ENCODE measurements at places on chromosomes 1 and 21.

DNA sequence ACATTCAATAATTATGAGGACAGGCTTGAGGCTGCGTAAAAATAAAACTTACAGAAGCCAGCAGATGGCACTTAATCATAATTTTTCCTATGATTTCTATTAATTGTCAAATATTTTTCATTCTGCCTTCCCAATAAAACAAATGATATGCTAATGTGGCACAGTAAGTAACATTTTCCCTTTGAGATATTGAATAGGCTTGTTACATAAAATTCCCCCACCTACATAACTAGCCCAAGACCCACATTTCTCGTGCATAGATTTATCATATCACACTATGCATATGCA is 55.4 kb upstream of the PTGFRN start:
- no peak for DNase-seq

GRCh38 chr21:43591571-43591970 is 67.7 kb downstream of the HSF2BP start:
- DNase-seq: no peak

GRCh38 chr1:61011561-61012263 is 70.6 kb upstream of the NFIA start:
- DNase-seq: no peak

DNA sequence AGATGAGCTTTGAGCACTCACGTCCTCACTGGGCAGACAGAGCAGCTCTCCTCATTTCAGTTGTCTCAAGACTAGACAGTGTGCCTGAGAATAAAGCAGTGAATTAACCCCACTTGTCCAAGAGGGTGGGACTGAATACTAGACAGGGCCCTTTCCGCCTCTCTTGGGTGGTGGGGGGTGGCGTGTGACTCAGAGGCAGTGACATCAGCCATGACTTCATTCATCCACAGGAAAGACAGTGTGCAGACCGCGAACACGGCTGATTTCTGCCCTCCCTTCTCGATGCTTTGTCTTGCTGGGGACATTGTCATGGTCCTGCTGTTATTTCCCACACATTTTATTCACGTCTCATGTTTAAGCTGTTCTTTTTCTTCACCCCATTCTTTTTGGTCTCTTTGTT is 64.9 kb downstream of the FGGY start:
- no peak for DNase-seq

GRCh38 chr1:172275478-172275877 is 145.0 kb upstream of the C1orf105 start:
- no peak for DNase-seq

- DNase-seq: no peak
Observed at GRCh38 chr1:94702442-94702815, 117.7 kb upstream of the SLC44A3 start.

GRCh38 chr21:33293811-33294216 is 27.6 kb downstream of the IL10RB start:
- DNase-seq: no peak

- no peak for DNase-seq
Observed at GRCh38 chr1:204541626-204542025, 25.4 kb downstream of the MDM4 start.

DNA sequence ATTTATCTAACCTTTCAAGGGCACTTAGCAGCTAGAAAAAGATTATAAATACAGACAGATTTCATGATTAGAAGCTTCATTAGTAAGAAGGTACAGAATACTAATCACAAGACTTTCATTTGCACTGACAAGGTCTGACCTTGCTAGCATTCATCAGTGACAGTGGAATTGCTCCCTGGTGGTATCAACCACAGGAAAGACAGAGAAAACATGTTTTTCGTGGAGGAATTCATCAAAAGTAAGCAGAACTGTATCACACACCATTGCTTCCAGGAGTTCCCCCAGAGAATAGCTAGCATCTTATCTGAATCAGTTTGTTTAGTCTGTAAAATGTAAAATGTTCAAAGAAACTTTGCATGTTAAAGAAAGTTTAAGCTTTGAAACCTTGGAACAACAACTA is 20.6 kb upstream of the CRB1 start:
- no peak for DNase-seq

- no peak for DNase-seq
Observed at GRCh38 chr1:164703960-164704411, 145.0 kb downstream of the PBX1 start.

- DNase-seq: no peak
Observed at GRCh38 chr1:200496937-200497336, 87.1 kb upstream of the ZNF281 start.

DNA sequence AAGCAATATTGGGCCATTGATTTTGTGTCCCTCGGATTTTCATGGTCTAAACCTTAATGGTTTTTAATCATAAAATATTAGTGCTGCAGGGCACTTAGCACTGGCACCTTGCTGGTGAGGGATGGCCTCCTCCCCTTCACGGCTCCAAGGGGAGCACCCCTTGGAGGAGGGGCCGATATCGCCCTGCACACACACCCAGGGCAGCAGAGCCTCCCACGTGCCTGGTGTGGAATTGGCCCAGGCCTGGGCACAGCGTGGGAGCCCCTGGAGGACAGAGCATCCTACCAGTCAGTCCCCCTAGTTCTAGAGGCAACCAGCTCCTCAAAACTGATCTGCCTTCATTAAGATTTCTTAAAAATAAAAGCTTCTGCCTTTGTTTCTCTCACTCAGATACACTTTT is 90.7 kb upstream of the CSF3R start:
- no peak for DNase-seq

DNA sequence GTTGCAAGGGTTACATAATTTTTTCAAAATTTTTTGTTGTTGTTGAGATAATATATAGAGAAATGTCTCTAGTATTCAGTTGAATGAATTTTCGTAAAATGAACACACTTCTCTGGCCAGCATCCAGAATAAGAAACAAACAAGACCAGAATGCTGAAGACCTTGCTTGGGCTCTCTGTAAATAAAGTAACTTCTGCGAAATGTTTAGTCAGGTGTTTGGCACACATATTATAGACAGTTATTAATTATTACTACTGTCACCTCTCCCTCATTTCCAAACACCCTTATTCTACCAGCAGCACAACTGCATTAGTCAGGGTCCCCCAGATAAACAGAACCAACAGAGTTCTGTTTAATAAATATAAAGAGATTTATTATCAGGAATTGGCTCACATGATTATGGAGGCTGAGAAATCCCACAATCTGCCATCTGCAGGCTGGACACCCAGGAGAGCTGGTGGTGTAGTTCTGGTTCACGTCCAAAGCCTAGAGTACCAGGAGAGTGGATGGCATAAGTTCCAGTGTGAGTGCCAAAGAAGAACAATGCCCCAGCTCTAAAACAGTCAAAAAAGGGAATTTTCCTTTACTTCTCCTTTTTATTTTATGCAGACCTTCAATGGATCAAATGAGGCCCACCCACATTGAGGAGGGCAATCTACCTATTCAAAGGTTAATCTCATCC is 44.1 kb upstream of the KCND3 start:
- no peak for DNase-seq

GRCh38 chr1:203408486-203409481 is 57.9 kb upstream of the FMOD start:
- no peak for DNase-seq

- no peak for DNase-seq
Observed at GRCh38 chr21:27112186-27112585, 145.3 kb upstream of the ADAMTS5 start.

- DNase-seq: peak; percentile 71
Observed at GRCh38 chr1:156096640-156097391, 14.6 kb upstream of the MEX3A start.

DNA sequence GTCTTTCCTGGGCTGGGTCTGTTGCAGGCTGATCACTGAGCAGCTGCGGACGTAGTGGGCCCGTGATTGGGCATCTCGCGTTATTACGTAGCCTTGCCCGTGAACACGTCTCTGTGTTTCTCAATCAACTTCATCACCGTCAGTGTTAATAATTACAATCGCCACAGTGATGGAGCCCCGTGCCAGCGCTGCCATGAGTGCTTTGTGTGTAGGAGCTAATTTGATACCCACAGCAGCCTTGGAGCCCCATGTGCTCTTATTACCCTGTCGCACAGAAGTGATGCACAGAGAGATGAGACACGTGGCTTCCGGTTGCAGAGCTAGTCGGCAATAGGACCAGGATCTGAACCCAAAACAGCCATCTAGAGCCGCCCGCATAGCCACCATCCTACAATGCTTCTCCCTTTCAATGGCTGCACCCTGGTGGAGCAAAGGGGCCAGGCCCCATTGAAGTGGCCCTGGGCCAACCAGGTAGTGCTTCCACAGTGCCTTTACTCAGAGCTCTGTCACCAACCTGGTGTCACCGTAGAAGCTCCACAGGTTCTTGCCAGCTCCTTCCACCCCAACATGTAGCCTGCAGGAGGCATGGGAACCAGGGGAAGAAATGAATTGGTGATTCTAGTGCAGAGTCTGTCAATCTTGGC is 398.5 kb upstream of the VAMP3 start:
- DNase-seq: no peak

DNA sequence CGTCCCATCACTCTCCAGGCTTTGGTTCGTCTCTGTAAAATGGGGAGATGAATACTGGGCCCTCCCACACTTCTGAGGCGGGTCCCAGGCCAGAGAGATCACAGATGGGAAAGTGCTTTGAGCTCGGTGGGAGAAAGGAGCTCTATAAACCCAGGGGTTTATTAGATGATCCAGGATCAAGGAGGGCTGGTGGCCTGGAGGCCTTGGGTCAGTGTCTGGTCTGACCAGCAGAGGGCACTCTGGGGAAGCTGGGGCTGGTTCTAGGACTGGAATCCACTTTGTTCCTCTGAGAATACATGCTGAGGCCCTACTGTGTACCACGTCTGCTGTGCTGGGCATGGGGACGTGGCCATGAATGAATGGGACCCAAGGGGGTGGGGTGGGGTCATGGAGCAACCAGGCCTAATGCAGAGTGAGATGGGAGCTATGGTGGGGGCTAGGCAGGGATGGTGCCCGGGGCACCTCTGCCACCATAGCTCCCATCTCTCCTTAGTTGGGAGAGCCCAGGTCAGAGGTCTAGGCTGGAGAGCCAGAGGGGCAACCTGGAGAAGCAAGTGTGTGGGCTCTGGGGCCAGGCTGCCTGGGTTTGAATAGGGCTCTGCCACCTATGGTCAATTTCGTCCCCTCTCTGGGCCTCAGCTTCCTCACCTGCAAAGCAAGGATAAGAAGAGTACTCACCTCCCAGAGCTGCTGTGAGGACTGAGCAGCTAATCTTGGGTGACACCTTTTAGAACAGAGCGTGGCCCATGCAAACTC is 9.0 kb upstream of the FAM131C start:
- no peak for DNase-seq

- no peak for DNase-seq
Observed at GRCh38 chr21:15850645-15851044, 120.9 kb downstream of the USP25 start.

DNA sequence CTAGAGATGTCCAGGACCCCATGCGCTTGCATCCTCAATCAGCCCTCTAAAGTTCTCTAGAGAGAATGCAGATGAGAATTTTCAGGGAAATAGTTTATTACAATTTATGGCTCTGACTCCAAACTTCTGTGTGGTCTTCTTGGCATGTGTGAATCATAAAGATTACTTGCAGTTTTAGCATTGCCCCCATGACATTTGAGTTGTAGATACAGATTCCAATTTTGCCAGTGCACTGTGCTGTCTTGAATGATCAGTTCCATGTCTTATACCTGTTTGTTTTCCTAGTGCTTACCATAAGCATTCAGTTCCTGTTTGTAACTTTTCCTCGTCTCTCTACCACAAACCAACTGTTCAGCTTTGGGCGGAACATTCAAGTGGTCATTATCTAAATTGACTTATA is 4.8 kb downstream of the KRTAP21-3 start:
- DNase-seq: no peak

DNA sequence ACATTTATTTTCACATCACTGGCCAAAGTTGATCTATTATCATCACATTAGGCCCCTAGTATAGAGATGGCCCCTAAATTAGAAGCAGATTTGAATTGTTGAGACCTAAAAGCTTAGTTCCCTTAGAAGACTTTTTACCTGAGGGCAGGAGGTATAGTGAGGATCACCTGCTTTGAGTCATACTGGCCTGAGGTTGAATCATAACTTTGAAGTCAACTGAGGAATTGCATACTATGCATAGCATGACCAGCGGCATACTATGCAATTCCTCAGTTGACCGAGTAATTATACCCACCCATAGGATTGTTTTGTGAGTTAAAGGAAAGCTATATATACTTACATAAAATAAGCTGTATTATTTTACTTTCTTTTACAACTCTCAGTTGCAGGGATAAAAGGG is 50.3 kb upstream of the DPH5 start:
- no peak for DNase-seq

GRCh38 chr1:165884690-165885304 is 57.4 kb downstream of the UCK2 start:
- DNase-seq: no peak

DNA sequence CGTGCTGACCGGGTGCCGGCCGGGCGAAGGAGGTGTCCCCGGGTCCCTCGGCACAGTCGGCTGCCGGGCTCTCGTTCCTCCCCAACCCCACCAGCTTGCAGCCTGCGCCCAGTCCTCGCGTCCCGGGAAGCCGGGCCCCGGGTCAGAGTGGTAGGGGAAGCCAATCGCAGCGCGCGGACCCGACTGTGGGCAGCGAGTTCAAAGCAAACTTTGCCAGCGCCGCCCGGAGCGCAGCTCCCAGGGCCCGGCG is 328 bp downstream of the MYCL start:
- DNase-seq: no peak

DNA sequence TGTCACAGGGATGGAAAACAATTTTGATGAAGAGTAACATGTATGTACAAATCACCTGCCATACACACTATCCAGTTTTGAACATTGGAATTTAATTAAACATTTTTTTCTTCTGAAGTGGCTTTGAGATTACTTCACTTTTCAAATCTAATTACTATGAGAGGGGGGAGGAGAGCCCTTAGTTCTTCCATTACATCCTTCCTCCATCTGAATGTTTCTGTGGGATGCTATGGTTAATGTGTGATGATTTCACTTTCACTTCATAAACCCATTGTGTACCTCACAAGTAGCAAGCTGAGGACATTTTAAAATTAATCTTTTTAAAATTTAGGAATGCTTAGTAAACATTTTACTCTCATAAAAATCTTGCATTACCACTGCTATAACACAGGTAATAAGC is 156.9 kb downstream of the RUNX1 start:
- DNase-seq: no peak

DNA sequence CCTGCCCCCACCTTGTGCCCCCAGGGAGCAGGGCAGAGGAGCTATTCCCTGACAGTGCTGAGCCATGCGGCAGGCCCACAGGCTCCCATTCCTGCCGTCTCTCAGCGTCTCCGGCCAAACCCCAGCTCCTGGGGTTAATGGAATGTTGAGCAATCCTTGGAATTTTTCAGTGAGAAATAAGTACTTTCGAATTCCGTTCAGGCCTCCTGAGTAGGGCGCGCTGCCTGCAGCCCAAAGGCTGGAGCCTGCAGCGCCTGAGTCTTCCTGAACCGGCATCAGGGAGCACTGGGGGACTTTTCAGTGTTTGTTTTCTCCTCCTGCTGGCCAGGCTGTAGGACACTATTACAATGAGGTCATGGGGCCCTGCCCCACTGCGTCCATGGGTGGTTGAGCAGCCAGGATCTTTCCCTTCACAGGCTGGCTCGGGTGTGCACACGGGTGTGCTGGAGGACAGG is 33.3 kb upstream of the CSF1 start:
- DNase-seq: no peak
